Peyer's patch (tissue), 4 donors: ENCODE measurements at places on chromosomes 2 and 18.
A peak's percentile ranks its signal among the peaks of the same experiment; 100 is the strongest.

DNA sequence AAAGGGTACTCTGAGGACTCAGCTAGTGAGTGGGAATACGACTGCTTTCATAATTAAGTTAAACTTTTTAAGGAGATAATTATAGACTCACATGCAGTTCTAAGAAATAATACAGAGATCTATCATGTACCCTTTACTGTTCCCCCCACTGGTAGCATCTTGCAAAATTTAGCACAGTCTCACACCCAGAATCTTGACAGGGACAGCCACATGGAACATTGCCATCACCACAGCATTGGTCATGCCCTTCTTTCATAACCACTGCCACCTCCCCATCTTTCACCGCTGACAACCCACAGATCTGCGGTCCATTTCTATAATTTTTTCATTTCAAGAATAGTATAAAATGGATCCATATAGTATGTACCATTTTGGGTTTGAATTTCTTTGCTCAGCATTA is 37.8 kb downstream of the ARHGEF4 start:
- DNase-seq = no peak

- no peak for DNase-seq
These were observed 54.5 kb downstream of the EHBP1 start for GRCh38 chr2:62760026-62760425.

- no peak for DNase-seq
These were observed 23.6 kb downstream of the ORC2 start for GRCh38 chr2:200939832-200940231.

GRCh38 chr18:59141294-59142068 is 1.8 kb downstream of the SEC11C start:
- DNase-seq = no peak

DNA sequence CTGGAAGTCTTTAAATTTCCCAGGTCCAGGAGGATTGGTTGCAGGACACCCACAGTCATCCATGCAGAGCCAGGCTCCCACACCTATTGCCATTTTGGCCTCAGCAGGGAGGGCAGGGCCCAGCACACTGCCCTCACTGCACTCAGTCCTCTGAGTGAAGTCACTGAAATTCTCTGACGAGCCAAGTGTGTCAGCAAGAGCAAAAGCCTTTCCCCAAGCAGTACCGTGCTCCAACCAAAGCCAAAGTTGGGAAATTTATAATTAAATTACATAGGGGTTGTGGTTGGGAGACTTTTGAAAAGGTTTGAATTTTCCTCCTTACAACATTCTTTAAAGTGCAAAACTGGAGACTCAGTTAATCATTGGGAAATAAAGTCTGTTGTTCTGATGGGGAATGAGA is 98.5 kb upstream of the CD226 start:
- DNase-seq = no peak

DNA sequence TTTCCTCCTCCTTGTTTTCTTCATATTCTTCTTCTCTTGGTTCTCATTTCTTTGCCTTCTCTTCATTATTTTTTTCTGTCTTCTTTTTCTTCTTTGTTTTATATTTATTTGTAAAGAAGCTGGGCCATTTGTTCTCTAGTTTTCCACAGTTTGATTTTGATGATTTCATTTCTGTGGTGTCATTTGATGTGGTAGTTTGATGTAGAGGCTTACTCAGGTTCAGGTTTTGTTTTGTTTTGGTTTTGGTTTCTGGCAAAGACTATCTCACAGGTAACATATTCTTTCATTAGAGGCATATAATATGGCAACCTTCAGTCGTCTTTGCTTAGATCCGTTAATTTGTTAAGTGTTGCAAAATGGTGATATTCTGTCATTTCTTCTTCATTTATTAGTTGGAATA is 75.3 kb downstream of the BABAM2 start:
- DNase-seq = no peak

DNA sequence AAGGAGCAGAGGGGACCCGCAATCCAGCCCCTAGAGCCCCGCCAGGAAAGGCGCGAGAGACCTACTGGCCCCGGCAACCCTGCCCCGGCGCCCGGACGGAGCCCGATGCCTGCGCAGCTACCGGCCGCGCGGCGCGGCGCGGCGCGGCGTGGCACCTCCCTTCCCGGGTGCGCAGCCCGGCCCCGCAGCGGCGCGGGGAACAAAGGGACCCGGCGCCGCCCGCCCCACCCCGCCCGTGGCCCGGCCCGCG is 307 bp downstream of the CDH2 start:
- DNase-seq = no peak

- DNase-seq = peak; percentile 55
These were observed 996 bp downstream of the TGFBRAP1 start for GRCh38 chr2:105328281-105329196.
